ENCODE measurements at places on chromosomes 1 and 21.

DNA sequence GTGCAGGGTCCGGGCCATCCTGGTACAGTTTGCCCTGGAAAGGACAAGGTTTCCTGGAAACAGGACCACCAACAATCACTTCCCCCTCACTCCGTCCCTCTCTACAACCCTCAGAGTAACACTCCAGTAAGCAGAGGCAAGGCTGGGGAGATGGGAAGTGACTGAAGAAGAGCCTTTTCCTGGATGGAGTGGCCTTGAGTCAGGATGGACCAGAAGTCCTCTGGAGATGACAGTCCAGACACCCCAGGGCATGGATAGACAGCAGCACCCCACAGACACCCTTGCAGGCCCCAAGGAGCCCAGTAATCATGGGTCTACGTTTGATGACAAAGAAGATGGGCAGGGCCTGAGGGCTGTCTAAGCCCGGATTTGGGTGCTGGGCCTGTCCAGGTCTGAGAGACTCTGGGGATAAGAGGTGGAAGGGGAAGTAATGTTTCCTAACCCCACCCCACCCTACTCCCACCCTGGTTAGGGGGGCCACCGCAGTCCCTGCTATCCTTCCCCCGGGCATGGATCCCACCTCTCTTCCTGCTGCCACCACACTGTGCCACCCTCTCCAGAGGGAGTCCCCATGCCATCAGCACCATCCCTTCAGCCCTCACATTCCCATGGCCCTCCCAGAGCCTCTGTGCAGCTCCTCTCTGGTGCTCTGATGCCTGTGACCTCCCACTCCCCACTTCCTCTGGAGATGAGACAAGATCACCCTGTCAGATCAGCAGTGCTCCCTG lies 7.2 kb upstream of the S100A8 start:
- no peak for DNase-seq

- DNase-seq: no peak
These were observed 47.6 kb downstream of the SEC16B start for GRCh38 chr1:177922209-177922608.

GRCh38 chr21:41631564-41632461 lies 123.9 kb upstream of the TMPRSS2 start:
- DNase-seq: peak; percentile 35

GRCh38 chr1:67169496-67169895 lies 3.2 kb downstream of the IL23R start:
- DNase-seq: no peak

- DNase-seq: no peak
These were observed 3.2 kb upstream of the SRRM1 start for GRCh38 chr1:24639881-24640280.

DNA sequence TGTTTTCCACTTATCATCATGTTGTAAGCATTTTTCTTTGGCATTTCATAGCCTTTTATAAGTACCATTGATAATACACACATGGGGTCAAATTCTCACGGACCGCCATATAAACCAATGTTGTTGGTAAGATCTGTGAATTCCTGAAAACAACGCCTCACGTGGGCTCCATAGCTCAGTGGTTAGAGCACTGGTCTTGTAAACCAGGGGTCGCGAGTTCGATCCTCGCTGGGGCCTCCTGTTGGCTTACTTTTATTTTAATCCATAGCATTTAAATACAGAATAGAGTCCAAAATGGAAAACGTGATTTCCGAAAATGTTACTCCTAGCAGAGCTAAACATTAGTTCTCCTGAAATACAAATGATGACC lies 83.1 kb downstream of the HHIPL2 start:
- DNase-seq: peak; percentile 37

DNA sequence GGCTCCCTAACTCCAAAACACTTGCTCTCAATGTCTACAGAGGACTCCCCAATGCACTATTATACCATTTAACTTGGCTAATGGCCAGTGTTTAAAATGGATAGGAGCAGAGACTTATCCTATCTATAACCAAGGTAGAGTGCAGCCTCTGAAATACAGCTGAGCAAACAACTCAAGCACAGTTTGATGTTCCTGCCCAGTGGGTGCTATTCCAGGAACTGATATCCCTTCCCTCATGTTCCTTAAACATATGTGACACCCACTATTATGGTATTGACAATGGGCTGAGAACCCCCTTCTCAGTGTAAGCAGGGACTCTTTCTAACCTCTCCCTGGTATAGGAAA lies 51.7 kb downstream of the SH3GLB1 start:
- DNase-seq: no peak

DNA sequence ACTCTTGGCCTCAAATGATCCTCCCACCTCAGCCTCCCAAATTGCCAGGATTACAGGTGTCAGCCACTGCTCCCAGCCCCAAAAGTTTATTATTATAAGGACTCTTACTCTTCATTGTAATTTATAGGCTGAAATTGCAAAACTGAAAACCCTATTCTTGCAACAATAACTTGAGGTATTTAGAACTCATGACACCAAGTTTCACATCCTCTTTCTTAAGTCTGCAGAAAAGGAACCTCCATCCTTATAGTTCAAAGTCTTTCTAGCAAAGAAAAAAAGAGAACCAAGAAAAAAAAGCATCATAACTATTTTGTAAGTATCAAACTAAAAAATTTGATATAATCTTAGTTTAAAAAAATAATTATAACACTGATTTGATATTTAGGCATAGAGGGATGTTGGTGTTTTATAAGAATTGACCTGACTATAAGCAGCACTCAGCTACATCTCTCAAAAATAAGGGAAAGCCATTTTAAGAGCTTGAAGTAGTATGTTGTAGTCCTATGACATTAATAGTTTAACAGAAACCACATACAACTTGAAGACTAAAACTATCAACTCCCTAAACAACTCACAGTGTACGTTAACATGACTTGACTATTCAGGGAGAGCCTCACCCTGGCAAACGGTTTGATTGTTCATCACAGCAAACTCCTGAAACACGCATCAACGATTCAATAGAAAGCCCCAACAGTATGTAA lies 122.4 kb downstream of the AKT3 start:
- no peak for DNase-seq

DNA sequence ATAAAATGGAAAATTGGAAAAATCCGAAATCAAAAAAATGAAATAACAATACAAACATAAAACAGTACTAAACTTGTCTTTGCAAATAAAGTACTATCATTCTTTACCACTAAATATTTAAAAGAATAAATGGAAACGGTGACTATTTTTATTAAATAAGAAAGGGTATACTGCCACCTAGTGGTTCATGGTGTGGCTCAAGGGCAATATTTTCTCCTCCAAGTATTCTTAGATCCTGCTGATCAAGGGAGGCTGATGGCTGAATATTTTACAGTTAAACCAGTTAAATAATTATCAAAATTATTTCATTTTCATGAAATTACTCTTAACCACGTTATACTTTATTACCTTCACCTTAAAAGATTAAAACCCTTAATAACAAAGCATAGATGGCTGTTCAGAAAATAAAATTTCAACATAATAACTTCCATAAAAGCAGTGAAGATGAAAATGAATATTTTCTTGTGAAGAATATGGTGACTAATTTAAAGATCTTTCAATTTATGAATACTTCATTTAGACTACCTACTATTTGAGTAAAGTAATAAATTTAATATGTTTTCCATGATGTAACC lies 1793.9 kb downstream of the NCAM2 start:
- peak; percentile 3 for DNase-seq

- peak; percentile 83 for DNase-seq
These were observed 1.9 kb downstream of the EIF4G3 start for GRCh38 chr1:21174654-21175323.

- DNase-seq: no peak
These were observed 23.7 kb downstream of the KCNC4 start for GRCh38 chr1:110233861-110234260.

GRCh38 chr1:210633636-210634035 lies 304.9 kb downstream of the HHAT start:
- no peak for DNase-seq

GRCh38 chr1:8870616-8871538 lies 7.6 kb downstream of the ENO1 start:
- no peak for DNase-seq

DNA sequence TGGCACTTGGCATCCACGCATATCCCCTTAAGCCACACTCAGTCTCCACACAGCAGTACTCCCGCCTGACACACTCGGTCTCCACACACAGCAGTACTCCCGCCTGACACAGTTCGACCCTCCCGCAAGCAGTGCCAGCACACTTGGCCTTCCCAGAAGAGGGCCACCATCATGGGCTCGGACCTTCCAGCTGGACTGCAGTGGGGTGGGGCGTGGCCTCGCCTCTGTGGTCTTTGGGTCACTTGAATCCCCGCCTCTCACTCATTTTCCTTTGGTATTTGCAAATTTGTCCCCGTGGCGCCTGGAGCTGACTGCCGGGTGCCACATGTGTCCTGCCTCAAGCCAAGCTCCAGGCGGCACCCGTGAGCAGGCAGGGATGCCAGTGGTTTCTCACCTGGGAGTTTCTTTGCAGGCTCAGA lies 63.7 kb downstream of the FAAP20 start:
- DNase-seq: no peak

DNA sequence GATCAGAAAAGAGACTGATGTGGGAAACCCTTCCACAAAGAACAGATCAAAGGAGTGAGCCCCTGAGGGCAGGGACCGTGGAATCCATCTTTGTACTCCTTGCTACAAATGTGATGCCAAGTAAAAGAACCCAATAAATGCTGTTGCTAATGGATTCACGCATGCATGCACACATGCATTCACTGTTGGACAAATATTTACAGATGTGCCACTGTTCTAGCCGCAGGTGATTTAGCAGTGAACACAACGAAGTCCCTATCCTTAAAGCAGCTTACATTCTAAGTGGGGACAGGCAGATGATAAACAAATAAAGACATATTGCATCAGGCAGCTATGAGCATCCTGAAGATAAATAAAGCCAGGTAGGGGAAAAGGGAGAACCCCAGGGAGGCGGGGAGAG lies 67.8 kb downstream of the ITPKB start:
- no peak for DNase-seq

DNA sequence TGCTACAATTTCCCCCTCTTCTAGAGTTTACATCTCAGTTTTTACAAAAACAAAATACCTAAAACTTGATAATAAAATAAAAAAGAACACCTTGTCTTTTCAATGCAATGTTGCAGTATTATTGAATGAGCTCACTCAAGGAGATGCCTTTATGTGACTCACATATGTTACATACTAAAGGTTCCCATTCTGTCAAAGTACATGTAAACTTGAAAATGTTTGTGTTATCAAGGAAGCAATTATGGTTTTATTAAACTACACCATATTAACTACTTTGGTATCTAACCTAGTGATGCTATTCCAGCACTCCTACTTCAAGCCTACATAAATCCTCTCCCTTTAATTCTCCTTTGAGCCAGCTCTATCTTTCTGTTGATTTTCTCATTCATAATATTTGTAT lies 658.3 kb downstream of the PTPRC start:
- no peak for DNase-seq

DNA sequence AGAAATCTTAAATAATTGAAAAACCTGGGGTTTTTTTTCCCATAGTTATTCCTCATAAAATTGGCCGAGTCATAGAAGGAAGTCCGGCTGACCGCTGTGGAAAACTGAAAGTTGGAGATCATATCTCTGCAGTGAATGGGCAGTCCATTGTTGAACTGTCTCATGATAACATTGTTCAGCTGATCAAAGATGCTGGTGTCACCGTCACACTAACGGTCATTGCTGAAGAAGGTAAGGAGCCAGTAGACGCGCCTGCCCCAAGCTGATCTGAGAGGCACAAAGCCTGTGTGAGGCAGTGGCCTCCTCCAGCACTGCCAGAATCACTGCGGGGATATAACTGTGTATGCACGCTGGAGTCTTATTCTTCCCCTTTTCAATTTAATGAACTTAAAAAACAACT lies 100.3 kb downstream of the PHTF1 start:
- peak; percentile 52 for DNase-seq

- DNase-seq: no peak
These were observed 11.0 kb downstream of the SLC2A5 start for GRCh38 chr1:9058465-9058864.

DNA sequence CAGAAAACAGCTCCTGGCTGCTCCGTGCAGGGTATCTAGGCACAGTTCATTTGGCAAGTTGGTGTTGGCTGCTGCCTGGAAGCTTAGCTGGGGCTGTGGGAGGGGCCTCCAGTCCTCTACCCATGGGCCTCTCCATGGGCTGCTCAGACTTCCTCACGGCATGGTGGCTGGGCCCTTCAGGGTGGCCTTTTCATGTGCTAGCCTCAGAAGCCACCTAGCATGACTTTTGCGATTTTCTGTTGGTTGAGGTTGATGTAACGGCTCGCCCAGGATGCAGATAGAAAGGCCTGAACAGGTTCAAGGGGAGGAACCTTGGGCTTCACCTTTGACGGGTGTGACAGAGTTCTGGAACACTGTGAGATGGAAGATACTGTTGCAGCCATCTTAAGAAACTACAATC lies 25.8 kb upstream of the LHX4 start:
- no peak for DNase-seq

- no peak for DNase-seq
These were observed 6.1 kb upstream of the TLCD4 start for GRCh38 chr1:95111014-95111413.

DNA sequence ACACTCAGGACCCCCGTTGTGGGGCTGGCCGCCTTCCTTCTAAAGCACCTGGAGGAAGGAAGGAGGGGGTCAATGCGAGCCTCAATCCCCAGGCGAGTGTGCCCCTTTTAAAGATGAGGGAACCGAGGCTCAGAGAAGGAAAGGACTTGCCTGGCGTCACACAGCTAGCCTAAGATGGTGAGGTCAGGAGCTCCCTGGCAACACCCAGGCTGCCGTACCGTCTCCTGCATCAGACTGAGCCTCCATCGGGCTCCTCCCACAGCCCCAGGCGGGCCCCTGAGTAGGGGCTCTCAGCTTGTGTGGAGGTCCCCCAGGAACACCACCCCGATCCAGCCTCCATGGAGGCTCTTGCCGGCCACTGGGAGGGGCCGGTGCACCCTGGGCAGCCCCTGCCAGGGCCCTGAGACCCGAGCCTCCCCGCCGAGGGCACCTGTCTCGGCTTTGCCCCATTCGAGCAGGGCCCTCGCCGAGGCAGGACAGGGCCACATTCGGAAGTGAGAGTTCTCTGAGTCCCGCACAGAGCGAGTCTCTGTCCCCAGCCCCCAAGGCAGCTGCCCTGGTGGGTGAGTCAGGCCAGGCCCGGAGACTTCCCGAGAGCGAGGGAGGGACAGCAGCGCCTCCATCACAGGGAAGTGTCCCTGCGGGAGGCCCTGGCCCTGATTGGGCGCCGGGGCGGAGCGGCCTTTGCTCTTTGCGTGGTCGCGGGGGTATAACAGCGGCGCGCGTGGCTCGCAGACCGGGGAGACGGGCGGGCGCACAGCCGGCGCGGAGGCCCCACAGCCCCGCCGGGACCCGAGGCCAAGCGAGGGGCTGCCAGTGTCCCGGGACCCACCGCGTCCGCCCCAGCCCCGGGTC lies at the start of gene AIRE:
AIRE (plus strand) TSS at position 739 of the 855 bp plus-strand sequence. CDS start 131 bp downstream, outside the sequence.
- DNase-seq: no peak

GRCh38 chr1:205991237-205991636 lies 12.0 kb downstream of the RAB7B start:
- peak; percentile 35 for DNase-seq

DNA sequence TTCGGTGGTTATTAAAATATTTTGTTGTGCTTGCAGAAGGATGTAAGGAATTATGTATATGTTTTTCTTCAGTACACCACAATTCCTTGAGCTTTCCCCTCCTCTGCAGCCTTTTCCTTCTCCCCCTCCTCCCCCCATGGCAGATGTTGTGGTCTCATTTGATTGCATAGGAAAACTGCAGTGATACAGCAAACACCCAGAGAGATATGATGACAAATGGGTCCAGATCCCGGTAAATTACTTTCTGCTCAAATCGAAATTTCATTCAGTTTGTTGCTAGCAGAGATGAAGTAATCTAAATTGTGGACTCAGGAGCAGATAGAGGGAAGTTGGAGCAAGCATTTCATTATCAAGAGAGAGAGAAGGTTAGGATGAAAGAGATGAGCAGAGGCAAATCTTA lies 9.9 kb downstream of the LMO4 start:
- DNase-seq: no peak
